ENCODE measurements at places on chromosomes 13 and 19.

DNA sequence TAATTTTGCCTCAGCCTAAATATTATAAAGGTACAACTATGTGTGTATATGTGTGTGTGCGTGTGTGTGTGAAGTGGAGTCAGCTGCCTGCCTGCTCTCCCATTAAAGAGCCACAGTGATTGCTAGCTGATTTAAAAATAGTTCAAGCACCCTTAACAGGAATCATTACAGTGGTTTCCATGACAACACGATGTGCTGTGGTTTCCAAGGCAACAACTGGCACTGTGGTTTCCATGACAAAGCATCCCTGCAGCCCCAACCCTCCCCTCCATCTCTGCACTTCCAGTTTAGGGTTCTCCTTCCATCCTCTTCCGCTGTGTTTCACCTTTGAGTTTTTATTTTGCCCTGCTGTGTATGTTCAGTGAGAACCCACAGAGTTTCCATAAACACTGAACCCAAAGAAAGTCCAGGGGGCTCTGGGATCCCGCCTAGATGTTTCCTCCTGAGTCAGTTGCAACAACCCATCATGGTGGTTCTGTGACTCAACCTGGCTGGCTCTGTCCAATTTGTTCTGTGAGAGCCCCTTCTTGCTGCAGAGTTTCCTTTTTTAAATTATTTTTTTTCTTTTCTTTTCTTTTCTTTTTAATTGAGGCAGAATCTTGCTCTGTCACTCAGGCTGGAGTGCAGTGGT is 7.1 kb upstream of the PNMA8A start:
- DNase-seq: no peak

GRCh38 chr19:43643326-43643725 is 3.7 kb upstream of the CADM4 start:
- no peak for DNase-seq

DNA sequence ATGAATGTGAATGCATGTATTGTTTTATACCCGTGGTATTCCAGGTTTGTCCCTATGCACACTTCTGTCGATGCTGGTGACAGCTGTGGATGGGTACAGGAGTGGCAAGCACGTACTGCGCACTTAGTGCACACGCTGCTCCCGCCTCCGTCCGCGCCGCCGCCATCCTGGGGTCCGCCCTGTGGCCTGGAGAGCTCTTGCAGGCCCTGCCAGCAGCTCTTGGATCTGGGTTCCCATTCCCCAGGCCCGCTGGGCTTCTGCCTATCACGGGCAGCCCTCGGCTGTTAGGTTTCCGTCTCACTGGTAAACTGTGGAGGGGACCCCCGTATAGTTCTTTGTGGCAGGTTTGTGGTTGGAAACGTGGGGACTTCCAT is 4.0 kb downstream of the GNA11 start:
- no peak for DNase-seq

DNA sequence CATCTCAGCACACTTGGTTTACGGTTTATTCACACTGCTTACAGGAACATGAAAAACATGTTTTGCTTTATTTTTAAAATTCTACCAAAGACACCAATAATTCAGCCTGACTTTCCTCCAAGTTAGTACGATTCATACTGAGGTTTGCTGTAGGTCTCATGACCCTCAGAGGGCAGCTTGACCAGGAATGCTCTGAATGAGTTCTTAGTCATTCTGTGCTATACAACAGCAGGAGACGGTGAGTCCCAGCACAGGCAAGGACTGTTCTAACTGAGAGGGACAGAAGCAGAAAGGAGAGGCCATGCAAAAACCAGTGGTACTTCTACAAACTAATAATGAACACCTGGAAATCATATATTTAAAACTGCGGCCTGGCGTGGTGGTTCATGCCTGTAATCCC is 6.4 kb downstream of the GRTP1 start:
- DNase-seq: no peak

GRCh38 chr19:33668968-33669367 is 47.2 kb downstream of the CHST8 start:
- no peak for DNase-seq

Data from HuH-7.5 (cell line).